ENCODE measurements at places on chromosomes 5 and 9.

- no peak for DNase-seq
Observed at GRCh38 chr9:104087894-104088293, 6.2 kb upstream of the SMC2 start.

- no peak for DNase-seq
Observed at GRCh38 chr5:176492431-176492830, 44.2 kb downstream of the FAF2 start.

GRCh38 chr9:130433168-130433946 lies 11.4 kb upstream of the ASS1 start:
- peak; percentile 67 for DNase-seq

DNA sequence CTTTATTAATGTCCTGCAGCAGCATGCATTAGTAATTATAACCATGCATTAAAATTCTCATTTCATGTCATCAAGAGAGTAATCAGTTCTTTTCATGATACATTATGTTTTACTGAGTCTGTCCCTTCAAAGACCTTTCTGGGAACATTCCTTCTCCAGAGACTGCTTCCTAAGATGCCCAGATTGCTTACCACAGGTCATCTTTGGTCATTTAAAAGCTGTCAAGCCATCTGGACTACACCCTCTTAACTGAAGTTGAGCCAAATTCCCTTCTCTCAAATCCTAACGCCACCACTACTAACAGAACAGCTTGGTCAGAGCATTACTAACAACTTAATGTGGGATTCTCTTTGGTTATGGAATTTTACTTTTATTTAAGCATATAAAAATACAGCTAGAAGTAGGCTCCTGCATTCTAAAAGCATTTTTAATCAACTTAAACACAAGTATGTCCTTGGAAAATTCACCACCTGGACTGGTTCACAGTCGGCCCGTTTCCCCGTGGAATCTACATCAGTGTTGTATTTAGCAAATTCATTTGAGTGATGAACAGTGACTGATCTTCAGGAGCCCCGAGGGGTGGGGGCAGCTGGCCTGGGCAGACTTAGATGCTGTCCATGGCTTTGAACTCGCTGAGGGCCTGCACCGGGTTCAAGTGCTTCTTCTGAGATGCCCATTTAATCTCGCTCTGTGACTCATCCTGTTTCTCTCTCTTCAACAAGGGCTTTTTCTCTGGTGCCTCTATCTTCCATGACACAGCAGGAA lies 92.8 kb upstream of the CCDC112 start:
- no peak for DNase-seq

DNA sequence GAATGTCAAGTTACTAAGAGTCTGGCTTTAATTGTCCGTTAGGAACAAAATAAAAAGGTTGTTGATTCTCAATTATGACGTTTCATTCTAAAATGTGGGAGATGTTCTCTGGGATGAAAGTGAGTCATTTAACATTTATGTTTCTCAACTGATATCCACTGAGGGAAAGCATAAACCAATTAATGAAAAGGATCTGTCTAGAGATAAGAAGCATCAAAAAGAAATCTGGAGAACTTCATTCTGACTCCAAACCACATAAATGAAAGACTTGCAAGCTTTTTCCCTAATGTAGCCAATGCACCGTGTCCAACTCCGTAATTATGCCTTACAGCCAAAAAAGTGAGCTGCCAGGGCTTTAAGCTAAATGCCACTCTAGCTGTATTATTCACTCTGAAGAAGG lies 654.2 kb downstream of the TLE1 start:
- no peak for DNase-seq
